Endothelial cell of umbilical vein (primary cell): ENCODE measurements at places on chromosomes 12 and 14. TPM values are rescaled to one million over a fixed set of nuclear protein-coding genes. Genes with fewer than 3 reads are reported as not detected.

PPFIA2 gene
- not detected in 2 replicates for total RNA-seq

RERGL gene
- total RNA-seq, result not detected in 2 replicates

SIX6 gene
- total RNA-seq, result not detected in 2 replicates

MYH6 gene
- total RNA-seq, result not detected in 2 replicates

AICDA gene
- total RNA-seq, result not detected in 2 replicates

LAG3 gene
- total RNA-seq, result 3.8 and 4.1 TPM in 2 replicates

C14orf132 gene
- total RNA-seq, result 3.6 and 7.6 TPM in 2 replicates

YLPM1 gene
- total RNA-seq, result 81.0 and 85.7 TPM in 2 replicates

FLVCR2 gene
- 4.9 and 9.1 TPM in 2 replicates for total RNA-seq

FGF6 gene
- not detected in 2 replicates for total RNA-seq

TRPV4 gene
- 8.8 and 12.3 TPM in 2 replicates for total RNA-seq

DLGAP5 gene
- 83.2 and 83.5 TPM in 2 replicates for total RNA-seq

DNA sequence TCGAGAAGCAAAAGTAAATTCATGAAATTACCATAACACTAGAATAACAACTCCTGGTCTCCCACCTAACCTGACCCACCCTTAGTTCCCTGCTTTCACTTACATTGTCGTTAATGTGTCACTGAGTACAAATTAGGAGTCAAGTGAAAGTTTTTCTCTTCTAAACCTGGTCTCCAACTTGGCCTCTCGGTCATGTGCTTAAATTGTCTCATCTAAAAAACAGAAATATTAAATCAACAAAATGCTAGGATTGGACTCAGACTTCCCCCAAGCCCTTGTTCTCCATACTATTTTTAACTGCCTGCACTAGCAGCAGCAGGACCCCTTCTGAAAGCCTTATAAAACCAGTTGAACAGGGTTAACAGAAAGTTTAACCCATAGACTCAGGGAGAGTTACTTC lies 1.8 kb upstream of the BTG1 start:
- DNase-seq, result no peak

DNA sequence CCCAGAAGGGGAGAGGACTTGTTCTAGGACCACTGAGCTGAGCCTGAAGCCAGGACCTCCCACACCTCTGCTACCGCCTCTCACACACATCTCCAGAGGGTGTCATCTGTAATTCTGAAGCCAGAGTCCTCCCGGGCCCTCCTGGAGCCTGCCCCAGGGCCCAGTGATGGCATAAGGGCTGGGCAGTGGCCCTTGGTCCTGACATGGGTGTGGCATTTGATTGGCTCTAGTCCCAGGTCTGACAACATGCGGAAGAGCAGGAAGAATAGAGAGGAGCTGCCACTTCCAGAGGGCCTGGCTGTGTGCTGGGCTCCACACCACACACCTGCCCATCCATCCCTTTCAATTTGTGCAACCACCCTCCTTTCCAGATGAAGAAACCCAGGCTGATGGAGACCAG lies 144.3 kb upstream of the GSC start:
- no peak for DNase-seq

DNA sequence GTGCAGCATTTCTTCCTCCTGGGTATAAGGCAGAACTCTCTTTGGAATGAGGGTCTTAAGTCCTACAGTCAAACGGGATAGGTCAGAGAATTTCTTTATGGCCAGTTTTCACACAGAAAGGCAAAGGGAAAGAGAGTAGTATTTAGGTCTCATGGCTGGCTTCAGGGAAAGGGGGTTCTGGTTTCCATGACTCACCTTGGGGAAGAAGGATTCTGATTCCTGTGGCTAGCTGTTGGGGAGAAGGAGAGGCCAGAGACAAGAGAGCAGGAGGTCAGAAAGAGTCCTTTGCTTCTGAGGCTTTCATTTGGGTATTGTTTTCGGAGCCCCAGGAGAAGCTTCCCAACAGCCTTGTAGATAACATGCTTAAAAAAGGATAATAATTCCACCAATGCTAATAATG lies 332.5 kb downstream of the NPAS3 start:
- no peak for DNase-seq

GRCh38 chr12:50187084-50187900 lies 20.1 kb upstream of the CERS5 start:
- no peak for DNase-seq

- no peak for DNase-seq
Observed at GRCh38 chr12:116637589-116638150, 78.5 kb downstream of the MAP1LC3B2 start.

GRCh38 chr12:115570069-115570777 lies 707.3 kb downstream of the MED13L start:
- no peak for DNase-seq

DNA sequence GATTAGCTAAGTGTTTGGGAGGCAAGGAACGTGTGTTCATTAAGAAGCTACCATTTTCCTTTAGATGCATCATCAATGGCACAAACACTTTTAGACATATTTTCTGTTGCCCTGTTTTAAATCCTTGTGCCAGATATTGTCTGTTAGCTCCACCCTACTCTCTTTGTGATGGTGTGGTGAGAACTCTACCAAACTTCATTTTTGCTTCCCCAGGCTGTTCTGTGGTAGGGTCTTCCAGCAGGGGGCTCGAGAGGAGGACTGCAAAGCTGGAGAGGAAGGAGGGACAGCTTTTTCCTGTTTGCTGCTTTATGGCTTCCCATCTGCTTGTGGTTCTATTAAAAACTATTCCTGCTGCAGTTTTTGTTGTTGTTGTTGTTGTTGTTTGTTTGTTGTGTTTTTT lies 23.8 kb upstream of the STRAP start:
- no peak for DNase-seq

DNA sequence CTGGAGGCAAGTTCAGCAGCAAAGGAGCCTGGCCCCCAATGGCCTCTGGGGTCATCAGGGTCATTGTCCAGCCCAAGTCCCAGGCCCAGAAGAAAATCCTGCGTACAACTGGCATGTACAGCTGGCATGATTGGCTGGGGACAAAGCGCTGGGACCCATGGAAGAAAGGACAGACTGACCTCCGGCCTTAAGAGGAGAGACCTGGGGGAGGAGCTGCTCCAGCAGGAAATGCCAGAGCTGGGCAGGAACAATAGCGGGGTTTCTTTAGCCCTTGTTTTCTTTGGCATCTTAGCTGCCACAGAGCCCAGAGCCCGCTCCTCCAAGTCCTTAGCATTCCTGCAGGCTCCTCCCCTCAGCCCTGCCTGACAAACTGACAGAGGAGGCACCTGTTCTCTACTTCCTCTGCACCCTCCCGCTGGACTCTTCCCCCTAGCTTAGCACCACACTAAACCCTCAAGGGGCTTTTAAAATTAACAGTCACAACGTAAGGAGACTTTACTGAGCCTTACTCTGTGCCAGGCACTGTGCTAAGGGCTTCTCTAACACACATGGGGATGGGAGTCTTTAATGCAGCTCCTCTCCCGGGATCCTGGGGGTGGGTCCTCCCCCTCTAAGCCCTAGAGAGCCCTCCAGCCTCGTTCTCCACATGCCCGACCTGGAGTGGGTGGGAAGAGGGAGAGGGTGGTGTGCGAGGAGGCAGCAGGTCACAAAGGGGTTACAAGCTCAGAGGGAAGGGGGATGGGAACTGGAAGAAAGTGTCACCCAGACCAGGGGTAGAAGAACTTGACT lies 1.8 kb upstream of the AQP5 start:
- peak; percentile 88 for DNase-seq

- DNase-seq, result peak; percentile 54
Observed at GRCh38 chr12:81450920-81451739, 308.0 kb downstream of the PPFIA2 start.

DNA sequence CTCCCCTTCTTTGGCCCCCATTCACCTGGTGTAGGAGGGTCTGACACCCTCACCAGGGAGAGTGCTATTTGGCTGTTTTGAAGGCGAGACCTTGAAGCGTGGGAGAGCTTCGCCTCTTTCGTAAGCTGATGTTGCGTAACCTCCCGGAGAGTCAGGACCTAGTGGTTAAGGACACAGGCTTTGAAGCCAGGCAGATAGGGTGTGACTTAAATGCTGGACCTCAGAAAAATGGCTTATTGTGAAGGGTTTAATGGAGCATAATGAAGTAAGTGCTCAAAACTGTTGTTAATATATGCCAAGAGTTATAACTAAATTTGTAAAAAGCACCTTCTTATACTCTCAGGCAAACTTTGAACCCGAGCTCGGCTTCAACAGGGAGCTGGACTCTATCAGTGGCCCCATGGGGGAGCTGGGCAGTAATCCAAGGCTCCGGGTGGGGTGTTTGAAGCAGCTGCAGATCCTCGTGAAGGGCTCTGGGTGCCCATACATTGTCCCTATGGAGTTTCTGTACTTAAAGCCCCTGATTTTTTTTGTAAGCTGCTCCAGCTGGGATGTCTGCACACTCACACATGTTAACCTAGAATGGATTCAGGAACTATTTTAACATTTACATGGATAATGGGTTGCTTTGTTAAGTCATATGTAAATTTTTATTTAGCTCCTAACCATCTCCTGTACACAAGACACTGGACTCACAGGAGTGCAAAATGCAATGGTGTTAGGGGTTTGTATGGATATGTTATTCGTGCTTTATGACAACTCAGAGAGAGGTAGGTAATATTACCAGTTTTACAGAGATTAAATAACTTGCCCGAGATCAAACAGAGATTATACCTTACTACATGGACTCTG lies 26.0 kb downstream of the PPFIBP1 start:
- DNase-seq, result peak; percentile 89

- no peak for DNase-seq
Observed at GRCh38 chr12:50188241-50188781, 21.1 kb upstream of the CERS5 start.

DNA sequence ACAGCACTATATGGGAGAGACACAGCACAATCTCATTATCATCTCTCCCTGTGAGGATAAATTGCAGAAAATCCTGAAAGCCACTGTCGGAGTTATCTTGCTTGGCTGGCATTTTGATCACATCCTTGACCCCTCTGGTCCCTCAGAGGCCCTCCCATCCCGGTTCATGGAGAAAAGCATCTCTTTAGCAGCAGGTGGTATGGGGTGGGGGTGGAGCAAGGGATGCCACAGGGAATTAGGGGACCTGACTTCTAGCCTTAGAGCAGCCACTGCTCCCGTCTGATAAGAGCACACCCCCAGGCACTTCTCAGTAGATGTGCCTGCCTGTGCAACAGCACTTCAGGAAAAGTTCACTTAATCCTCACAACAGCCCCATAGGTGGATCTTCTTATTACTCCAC lies 38.6 kb downstream of the GRIN2B start:
- DNase-seq, result no peak

- DNase-seq, result no peak
Observed at GRCh38 chr12:76765598-76765997, 1.7 kb downstream of the ZDHHC17 start.

- peak; percentile 68 for DNase-seq
Observed at GRCh38 chr12:58917699-58918468, 2.4 kb downstream of the LRIG3 start.

GRCh38 chr14:30798961-30799360 lies 75.4 kb upstream of the COCH start:
- DNase-seq, result no peak

- DNase-seq, result peak; percentile 57
Observed at GRCh38 chr12:132445884-132446632, 43.9 kb upstream of the FBRSL1 start.

DNA sequence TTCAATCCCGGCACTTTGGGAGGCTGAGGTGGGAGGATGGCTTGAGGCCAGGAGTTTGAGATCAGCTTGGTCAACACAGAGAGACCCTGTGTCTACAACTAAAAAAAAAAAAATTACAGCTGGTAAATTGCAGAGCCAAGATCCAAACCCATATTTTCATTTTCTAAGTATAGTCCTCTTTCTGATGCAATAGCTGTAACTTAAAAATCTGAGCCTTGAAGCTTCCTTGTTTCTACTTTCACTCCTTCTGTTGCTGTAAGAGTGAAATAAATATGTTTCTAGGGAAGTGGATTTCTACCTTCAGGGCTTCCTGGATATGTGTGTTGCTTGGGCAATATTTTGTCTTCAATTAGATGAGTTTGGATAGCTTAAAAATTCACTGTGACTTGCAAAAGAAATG lies 42.0 kb upstream of the PRICKLE1 start:
- no peak for DNase-seq

- DNase-seq, result no peak
Observed at GRCh38 chr12:87883806-87884205, 145.4 kb downstream of the C12orf50 start.

DNA sequence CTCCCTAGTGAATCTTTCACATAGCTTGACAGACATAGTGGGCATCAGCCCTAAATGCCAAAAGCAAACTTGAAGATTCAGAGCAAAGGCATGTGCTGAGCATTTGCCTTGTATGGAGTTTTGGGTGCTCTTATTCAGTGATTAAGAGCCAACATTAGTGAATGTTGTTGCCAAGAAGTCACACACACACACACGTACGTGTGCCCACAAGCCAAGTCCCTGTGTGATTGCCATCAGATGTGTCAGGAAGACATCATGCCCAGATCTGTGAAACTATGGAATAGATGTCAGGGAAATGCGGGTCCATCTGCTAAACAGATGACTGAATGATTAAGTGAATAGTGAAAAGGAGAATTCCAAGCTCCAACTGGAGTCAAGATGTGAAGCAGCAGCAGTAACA lies 149.0 kb downstream of the AKAP6 start:
- no peak for DNase-seq

- DNase-seq, result no peak
Observed at GRCh38 chr12:130281153-130281799, 56.4 kb upstream of the PIWIL1 start.

DNA sequence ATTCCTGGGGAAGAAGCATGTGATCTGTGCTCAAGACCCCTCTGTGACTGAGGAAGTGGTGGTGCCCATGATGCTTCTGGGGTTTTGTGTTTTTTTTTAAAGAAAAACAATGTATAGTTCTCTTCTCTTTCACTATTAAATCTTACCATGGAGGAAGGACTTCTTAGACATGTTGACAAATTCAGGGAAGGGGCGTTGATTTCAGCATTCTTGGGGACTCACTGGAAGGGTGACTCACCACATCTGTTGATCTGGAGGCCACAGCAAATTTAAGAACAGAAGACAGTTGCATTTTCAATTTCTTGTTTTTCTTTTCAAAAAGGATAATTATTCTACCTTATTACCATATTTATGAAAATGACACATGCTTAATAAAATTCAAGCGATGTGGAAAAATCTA lies 152.9 kb upstream of the RTL1 start:
- DNase-seq, result no peak

- DNase-seq, result no peak
Observed at GRCh38 chr12:57602544-57602943, 2.1 kb upstream of the DTX3 start.
